Endodermal cell (in vitro differentiated cells): ENCODE measurements at places on chromosomes 7 and 10.

GRCh38 chr7:134946260-134946659 lies 40.0 kb upstream of the AGBL3 start:
- H3K4me3 ChIP-seq = no peak overlapping the region
- no peak for DNase-seq
- H3K36me3 ChIP-seq = peaks cover 60% of the 10 kb centered on the region

DNA sequence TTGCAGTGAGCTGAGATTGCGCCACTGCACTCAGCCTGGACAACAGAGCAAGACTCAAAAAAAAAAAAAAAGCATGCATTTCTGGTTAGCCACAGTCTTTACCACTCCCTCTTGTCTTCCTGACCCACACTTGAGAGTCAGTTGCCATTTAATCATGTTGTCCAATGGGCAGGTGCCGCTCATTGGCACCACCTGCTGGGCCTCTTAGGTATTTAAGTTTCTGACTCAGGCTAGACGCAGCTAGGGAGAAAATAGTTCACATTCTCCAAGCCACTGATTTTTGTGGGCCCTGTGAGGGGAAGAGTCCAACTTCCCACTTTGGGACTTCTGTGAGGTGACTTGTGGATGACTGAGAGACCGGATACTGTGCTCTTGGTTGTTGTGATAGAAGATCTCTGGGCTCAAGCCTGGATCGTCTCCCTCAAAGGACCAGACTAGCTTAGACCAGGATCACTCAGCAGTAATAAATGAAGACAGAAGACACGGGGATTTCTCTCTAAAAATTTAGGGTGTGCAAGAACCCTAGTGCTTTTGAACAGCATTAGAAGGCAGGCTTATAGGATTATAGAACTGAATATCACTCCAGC lies 26.8 kb upstream of the SORCS3 start:
- no peak overlapping the region for H3K4me3 ChIP-seq
- peak; percentile 87 for DNase-seq
- H3K4me1 ChIP-seq = no peaks in the 10 kb centered on the region
- H3K27me3 ChIP-seq = no peaks in the 10 kb centered on the region
- no peaks in the 10 kb centered on the region for H3K36me3 ChIP-seq

DNA sequence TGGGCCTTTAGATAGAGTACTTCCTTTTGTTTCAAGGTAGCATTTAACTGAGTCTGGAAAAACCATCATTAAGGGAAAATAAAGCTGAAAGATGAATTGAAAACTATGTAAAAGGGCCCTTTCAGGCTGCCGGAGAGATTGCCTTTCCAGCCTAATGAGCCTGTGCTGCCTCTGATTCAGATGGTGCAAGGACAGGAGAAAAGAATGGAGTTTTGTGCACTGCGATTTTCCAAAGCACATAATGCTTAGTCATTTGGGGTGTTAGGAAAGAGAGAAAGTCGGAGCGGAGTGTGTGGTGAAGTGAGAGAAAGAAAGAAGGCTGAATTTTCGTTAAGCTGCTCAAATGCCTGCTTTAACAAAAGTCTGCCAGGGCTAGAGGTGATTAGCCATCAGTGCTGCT lies 259.7 kb downstream of the PAXIP1 start:
- no peak for DNase-seq
- H3K36me3 ChIP-seq = no peaks in the 10 kb centered on the region
- no peak overlapping the region for H3K4me3 ChIP-seq
- H3K4me1 ChIP-seq = peaks cover 8% of the 10 kb centered on the region
- no peak overlapping the region for H3K27ac ChIP-seq

- H3K36me3 ChIP-seq = no peaks in the 10 kb centered on the region
- no peaks in the 10 kb centered on the region for H3K27me3 ChIP-seq
- no peak for DNase-seq
- no peak overlapping the region for H3K27ac ChIP-seq
- no peaks in the 10 kb centered on the region for H3K4me1 ChIP-seq
These were observed 159.2 kb downstream of the KCNMA1 start for GRCh38 chr10:77478247-77478961.

GRCh38 chr7:74094224-74095101 lies 10.9 kb downstream of the LIMK1 start:
- DNase-seq = peak; percentile 93
- H3K27ac ChIP-seq = peak overlapping the region; percentile 79
- H3K4me3 ChIP-seq = peak overlapping the region; percentile 53

- DNase-seq = no peak
- H3K4me1 ChIP-seq = peaks cover 3% of the 10 kb centered on the region
- no peaks in the 10 kb centered on the region for H3K27me3 ChIP-seq
- no peak overlapping the region for H3K4me3 ChIP-seq
- peaks cover 85% of the 10 kb centered on the region for H3K36me3 ChIP-seq
These were observed 20.3 kb downstream of the YWHAG start for GRCh38 chr7:76338298-76339084.

DNA sequence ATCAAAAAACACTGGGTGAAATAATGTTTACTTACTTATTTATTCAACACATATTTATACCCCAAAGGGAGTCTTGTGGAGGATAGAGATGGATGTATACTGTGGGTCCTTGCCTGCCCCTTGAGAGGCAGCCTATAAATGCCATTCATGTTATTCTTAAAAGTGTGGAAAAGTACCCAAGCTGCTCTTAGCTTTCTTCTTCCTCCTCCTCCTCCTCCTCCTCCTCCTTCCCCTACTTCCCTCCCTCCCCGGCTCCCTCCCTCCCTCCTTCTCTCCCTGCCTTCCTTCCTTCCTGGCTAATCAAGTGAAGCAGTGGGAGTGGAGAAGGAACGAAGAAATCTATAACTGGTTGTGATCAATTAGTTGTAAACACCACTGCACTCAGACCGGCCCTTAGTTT lies 21.2 kb upstream of the IGF2BP3 start:
- no peaks in the 10 kb centered on the region for H3K27me3 ChIP-seq
- no peaks in the 10 kb centered on the region for H3K36me3 ChIP-seq
- DNase-seq = no peak
- H3K4me1 ChIP-seq = no peaks in the 10 kb centered on the region
- H3K4me3 ChIP-seq = no peak overlapping the region

DNA sequence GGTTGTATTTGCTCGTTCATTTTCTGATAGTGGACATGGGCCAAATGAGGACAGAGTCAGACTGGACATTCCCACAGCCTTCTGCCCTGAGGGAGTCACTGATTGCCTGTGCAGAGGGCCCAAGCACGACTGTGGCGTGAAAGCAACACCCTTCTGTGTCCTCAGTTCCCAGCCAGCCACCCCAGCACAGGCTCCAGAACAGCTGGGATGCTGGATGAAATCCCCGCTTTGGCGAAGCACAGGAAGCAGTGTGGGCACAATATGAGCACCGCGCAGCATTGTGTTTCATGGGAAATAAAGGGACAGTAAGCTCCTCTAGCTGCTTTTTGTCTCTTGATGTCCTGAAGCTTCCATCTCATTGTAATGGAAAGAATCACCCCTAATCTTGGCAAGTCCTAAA lies 20.5 kb downstream of the TRIL start:
- H3K4me1 ChIP-seq = peaks cover 16% of the 10 kb centered on the region
- H3K27ac ChIP-seq = no peak overlapping the region
- no peak for DNase-seq
- no peak overlapping the region for H3K4me3 ChIP-seq
- H3K36me3 ChIP-seq = no peaks in the 10 kb centered on the region
- H3K27me3 ChIP-seq = no peaks in the 10 kb centered on the region

- no peaks in the 10 kb centered on the region for H3K27me3 ChIP-seq
- H3K27ac ChIP-seq = no peak overlapping the region
- no peak overlapping the region for H3K4me3 ChIP-seq
These were observed 25.8 kb upstream of the PPP2R2D start for GRCh38 chr10:131874991-131875451.

DNA sequence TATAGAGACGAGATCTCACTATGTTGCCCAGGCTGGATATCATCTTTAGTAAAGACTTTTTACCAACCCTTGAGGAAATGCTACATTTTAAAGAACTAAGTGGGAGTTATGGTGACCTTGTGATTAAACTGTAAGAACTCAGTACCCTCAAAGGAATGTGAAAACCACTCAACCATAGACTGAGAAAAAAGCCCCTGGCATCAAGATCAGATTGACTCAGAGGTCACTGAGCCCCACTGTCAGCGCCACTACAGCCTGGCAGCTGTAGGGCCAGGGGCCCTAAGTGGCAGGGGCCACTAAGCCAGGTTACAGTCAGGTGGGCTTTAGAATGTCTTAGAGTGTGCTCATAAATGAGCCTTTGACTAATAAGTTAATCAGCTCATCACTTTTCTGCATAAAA lies 55.9 kb downstream of the APBB1IP start:
- DNase-seq = no peak
- H3K36me3 ChIP-seq = no peaks in the 10 kb centered on the region
- H3K4me1 ChIP-seq = no peaks in the 10 kb centered on the region
- no peak overlapping the region for H3K27ac ChIP-seq
- no peaks in the 10 kb centered on the region for H3K27me3 ChIP-seq

- H3K4me3 ChIP-seq = no peak overlapping the region
- DNase-seq = peak; percentile 100
- peaks cover 4% of the 10 kb centered on the region for H3K4me1 ChIP-seq
- H3K27me3 ChIP-seq = no peaks in the 10 kb centered on the region
These were observed 171.2 kb downstream of the ARHGAP21 start for GRCh38 chr10:24552346-24553016.

GRCh38 chr10:634256-634655 lies 55.2 kb downstream of the DIP2C start:
- no peak for DNase-seq
- H3K27ac ChIP-seq = no peak overlapping the region
- H3K36me3 ChIP-seq = no peaks in the 10 kb centered on the region

DNA sequence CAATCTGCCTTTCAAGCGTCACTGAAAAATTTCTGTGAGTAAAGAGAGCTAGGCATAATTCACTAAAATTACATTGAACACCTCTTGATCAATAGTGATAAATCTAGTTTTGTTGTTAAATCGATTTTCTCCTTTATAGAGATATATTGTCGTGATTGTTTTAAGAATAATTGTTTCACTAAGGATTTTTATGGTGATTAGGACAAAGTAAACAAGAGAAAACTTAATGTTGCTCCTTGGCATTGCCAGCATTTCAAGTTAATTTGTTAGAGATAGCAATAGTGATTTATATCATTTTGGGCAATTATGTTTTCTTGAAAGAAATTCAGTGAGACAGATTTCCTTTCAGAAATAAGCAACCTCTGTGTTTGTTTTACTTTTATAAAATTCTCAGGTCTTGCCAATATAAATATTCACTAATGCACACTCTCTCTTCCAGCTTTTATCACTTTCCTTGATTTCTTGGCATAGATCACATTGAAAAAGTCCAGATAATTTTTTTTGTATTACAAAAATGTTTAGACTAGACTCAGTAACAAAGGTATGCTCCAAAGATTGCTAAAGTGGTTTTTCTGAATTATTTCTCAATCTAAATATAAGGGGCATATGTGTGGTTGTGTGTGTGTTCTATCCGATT lies 538.7 kb downstream of the TFEC start:
- no peak overlapping the region for H3K4me3 ChIP-seq
- H3K36me3 ChIP-seq = no peaks in the 10 kb centered on the region
- no peaks in the 10 kb centered on the region for H3K27me3 ChIP-seq
- DNase-seq = no peak
- no peak overlapping the region for H3K27ac ChIP-seq

DNA sequence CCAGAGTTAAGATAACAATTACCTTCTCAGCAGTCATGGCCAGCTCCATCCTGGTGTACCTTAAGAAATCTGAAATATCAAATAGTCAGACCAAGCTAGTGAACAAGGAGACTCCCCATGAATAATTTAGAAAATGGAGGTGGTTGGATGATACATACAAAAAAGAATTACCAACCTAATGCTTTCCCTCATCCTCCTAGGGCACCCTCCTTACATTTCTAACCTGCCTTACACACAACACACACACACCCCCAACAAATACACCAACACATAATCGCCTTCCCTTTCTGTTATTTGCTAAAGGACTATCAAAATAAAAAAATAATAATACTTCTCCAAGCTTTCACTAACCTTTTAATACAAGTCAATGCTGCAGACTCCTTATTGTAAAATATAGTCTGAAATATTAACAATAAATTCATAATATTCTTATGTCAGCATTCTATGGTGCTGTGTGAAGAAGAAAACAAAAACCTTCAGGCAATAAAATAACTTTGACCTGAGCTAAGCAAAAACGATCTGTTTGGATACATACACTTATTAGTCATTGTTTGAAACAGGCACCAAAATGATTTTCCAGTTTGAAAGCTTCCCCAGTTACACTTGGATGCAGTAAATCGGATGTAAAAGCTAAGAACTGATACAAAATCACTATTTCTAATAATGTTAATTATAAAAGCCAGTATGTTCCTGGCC lies 3.4 kb downstream of the TWIST1 start:
- no peak for DNase-seq
- no peak overlapping the region for H3K4me3 ChIP-seq
- H3K27me3 ChIP-seq = peaks cover 95% of the 10 kb centered on the region
- no peaks in the 10 kb centered on the region for H3K36me3 ChIP-seq
- no peak overlapping the region for H3K27ac ChIP-seq

DNA sequence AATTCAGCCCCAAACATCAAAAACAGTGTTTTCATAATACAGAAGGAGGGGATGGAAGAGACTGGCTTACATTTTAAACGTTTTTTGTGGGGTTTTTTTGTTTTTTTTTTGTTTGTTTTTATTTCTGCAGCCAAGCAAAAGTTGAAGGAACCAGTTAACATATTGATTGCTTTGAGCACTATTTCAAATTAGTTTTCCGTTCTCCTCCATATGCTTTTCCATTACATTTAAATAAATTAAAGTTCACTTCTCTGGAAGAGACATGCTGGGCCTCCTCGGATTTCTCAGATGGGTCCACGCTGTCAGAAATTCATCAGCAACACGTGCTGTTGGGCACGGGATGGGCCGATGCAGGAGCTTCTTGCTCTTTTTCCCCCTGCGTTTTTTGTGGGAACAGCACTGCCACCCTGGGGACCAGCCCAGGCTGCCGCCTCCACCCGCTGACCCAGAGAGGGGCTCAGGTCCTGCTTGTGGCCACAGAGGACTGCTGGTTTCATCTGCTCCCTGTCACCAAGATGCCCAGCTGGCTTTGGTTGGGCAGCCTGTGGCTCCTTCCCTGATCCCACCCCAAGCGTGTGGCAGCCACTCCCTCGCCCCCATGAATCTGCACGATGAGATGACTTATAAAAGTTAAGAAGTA lies 67.7 kb upstream of the CHST15 start:
- H3K4me1 ChIP-seq = no peaks in the 10 kb centered on the region
- no peaks in the 10 kb centered on the region for H3K27me3 ChIP-seq
- H3K27ac ChIP-seq = no peak overlapping the region
- H3K36me3 ChIP-seq = no peaks in the 10 kb centered on the region
- DNase-seq = no peak

DNA sequence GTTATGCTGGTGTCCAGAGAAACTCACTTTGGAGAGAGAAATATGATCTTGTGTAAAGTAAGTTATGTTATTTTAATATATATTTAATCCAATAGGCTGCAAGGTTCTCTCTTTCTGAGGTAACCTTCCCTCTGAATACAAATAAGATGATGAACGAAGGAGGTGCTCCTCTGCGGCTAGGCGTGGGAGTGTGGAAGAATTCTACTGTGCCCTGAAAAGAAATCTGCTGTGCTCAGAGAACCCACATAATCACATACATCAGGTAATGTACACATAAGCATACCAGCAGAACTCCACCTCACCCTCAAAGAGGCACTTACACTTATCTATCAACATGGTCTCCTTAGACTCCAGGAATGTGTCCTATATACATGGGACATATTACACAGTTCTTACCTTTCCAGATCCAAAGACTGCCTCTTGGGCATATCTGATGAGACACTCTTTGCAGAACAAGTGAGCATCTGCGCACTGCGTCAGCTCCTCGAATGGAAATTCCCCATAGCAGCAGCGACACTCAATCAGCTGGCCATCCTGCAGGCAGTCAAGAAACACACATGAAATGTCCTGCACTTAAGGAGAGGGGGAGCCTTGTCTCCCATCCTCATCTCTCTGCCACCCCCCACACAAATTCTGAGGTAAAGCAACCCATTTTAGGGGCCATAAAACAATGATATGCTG lies 66.7 kb downstream of the RNF216 start:
- H3K27me3 ChIP-seq = no peaks in the 10 kb centered on the region
- H3K4me3 ChIP-seq = no peak overlapping the region
- H3K4me1 ChIP-seq = peaks cover 9% of the 10 kb centered on the region
- no peak overlapping the region for H3K27ac ChIP-seq
